ENCODE measurements at places on chromosomes 5 and 9.

GRCh38 chr5:167771571-167771970 lies 519.9 kb upstream of the WWC1 start:
- DNase-seq, result no peak

GRCh38 chr9:128094166-128094949 lies 26.3 kb downstream of the SLC25A25 start:
- DNase-seq, result peak; percentile 70

DNA sequence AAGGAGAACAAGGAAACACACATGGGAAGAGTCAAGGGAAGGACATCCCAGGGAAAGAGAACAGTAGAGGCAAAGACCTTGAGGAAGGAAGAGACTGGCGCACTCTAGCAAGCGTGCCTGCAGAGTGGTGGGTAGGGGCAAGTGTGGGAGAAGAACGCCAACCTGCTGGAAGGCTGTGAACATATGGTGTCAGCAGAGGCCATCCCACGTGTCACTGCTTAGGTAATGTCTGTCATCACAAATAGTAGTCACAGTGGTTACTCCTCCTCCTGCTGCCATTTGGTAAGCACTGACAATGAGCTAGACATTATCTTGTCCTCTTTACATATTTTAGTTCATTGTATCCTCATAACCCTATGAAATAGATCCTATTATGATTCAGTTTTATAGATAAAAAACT lies 206.4 kb upstream of the TRIM32 start:
- DNase-seq, result no peak

GRCh38 chr9:136962163-136962562 lies 10.1 kb downstream of the LCN12 start:
- DNase-seq, result no peak

GRCh38 chr5:74251141-74252035 lies 389.1 kb downstream of the ENC1 start:
- no peak for DNase-seq

DNA sequence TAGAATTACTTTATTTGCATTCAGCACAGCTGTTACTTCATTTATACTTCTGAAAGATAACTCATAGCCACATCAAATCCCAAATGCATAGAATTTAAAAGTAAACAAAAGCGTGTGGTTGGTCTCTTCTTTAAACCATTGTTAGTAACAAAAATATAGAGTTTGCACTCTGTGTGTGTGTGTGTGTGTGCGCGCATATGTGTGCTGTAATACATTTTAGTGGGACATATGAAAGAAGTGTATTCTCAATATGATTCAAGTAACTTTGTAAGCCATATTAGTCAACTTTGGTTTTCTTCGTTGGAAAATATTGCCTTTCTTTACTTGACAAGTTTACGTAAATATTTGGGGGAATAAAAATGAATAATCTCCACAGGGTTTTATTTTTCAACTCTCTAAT lies 106.1 kb upstream of the PRRC1 start:
- no peak for DNase-seq

- DNase-seq, result no peak
Measured at GRCh38 chr5:173944511-173944910, 44.5 kb upstream of the C5orf47 start.
